ENCODE measurements at places on chromosomes 1 and 21.

- peak; percentile 22 for DNase-seq
Measured at GRCh38 chr1:247156787-247157232, 15.0 kb downstream of the ZNF124 start.

- no peak for DNase-seq
Measured at GRCh38 chr1:116260115-116260514, 112.9 kb upstream of the ATP1A1 start.

DNA sequence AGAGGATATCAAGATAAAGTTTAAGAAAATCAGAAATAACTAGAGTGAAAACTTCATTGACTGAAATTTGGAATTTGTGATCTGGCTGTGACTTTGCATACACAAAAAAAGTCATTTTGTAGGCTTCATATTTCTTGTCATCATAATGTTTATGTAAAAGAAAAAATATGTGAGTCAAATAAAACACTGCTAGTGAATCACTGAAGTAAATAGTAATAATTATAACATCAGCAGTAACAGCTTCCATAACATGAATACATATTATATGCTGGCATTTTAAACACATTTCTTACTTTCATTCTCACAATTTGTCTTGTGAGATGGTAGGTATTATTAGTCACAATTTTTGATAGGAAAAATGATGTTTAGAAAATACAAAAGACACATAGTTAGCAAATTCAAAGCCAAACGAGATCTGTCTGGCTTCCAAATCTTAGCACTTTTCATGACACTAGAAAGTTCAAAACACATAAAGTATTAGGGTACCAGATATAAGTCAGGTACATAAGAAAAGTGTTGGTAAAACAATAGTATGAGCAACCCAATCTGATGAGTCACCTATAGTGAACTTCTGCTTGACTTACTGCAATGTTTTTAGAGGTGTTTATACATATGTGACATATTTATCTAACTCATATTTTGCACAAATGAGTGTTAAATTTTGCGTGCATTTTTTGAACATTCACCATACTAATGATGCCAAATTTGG lies 241.0 kb upstream of the SNX7 start:
- DNase-seq, result no peak

- no peak for DNase-seq
Measured at GRCh38 chr1:5658340-5659316, 333.6 kb downstream of the NPHP4 start.

DNA sequence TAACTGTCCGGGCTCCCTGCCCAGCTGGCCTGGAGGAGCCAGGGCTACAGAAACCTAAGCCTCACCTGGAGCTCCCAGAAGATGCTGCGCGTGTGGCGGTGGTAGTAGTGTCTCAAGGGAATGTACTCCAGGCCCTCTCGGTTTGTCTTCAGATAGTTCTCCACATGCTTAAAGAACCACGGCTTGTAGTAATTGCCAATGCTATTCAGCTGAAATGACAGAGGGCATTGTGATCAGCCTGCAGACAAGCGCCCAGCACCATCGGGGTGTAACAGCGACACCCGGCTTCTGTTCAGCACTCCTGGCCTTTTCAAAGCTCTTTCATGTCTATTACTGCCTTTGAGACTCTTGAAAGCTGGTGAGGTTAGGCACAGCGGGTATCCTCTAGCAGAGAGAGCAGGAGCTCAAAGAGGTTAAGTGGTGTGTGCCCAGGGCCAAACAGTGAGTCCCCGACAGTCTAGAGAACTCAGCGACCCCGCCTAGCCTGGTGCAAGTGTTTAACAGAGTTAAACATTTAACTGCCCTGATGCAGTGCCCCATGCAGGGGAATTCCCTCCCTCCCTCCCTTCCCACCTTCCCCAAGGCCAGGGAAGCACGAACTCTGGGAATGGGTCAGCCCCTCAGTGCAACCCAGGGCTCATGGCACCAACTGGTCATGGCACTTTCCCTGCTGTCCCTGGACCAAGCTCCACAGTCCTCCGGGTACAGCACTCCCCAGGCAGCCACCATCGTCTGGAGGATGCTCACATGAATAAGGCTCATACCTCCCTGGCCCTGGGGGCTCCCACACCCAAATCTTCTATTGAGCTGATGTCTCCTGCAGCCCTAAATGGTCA lies 21.5 kb downstream of the DHCR24 start:
- no peak for DNase-seq

DNA sequence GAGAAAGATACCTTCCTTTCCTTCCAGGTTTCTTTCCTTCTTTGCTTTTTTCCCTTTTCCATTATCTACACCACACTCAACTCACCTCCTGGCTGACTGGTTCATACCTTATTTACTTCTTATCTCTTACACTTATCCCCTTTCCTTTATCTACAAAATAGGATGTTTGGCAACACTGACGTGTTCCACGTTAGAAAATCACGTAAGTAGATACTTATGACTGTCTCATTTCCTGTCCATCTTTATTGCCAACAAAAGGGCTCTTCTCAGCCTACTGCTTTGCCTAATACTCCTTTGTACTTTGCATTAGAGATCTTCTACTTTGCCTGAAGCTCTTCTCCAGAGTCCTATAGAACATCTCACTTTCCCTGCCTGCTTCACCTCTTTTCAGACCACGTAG lies 25.1 kb downstream of the SYNJ1 start:
- peak; percentile 22 for DNase-seq

DNA sequence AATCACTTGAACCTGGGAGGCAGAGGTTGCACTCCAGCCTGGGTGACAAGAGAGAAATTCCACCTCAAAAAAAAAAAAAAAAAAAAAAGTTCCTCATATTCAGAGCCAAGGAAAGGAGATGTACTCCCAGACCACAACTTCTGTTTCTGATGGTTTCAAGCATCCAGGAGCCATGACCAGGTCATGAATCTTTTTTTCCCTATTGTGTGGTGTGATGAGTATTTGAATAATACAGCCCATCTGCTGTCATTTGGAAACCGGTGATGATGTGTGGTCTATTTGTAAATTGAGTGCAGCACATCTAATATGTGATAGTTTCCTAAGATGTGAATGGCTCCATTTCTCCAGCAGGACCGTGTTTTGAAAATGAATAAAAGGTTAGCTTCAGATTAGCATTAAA lies 18.6 kb downstream of the PIK3CD start:
- no peak for DNase-seq

GRCh38 chr1:67052741-67053534 lies 1.0 kb downstream of the SLC35D1 start:
- DNase-seq, result peak; percentile 58

DNA sequence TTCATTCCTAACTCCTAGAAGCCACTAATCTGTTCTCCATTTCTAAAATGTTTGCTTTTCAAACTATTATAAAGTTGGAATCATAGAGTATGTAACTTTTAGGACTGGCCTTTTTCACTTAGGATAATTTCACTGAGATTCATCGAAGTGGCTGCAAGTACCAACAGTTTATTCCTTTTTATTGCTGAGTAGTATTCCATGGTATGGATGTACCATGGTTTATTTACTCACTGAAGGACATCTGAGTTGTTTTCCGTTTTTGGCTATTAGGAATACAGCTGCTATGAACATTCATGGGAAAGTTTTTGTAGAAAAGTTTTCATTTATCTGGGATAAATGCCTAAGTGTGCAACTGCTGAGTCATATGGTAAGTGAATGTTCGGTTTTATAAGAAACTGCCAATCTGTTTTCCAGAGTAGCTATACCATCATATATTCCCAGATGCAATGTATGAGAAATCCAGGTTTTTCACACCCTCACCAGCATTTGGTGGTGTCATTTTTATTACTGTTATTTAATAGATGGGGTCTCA lies 66.3 kb downstream of the SLC27A3 start:
- no peak for DNase-seq

- no peak for DNase-seq
Measured at GRCh38 chr1:72636631-72637030, 354.3 kb upstream of the NEGR1 start.

DNA sequence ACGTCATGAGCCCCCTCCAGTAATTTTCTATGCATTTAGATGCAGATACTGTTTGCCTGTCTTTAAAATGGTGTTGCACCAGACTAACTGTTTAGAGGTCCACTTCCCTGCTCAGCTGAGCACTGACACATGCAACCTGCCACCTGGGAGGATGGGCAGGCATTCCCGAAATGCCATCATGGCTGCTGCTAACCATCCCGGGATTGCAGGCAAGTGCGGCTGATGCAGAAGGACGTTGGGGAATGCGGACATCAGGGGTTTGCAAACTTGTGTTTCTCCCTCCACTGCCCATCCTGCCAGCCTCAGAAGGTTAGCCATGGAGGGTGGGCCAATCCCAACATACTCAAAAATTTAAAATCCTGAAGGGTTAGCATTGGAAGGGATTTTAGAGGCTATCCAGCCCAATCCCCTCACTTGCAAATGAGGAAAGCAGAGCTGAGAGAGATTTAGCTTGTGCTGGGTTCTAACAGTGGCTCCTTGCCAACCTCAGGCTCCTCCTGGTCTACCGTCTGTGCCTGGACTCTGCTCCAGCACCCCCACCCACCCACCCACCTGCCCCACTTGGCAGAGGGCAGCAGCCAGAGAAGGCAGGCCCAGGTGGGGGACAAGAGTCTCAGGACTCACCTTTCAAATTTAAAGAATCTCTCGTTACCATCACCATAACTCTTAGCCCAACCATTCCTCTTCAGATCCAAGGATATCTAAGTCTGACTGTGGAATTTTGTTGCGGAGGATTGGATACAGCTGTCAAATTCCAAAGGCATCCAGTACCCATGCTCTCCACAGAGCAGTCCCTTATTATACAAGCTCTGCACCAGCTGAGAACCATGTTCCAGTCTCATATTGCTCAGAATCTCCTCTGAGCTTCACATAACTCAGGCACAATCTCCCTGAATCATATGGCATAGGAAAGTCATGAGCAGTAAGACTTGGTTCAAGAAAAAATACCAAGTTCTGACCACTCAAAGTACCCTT lies 34.2 kb downstream of the HIVEP3 start:
- DNase-seq, result no peak

DNA sequence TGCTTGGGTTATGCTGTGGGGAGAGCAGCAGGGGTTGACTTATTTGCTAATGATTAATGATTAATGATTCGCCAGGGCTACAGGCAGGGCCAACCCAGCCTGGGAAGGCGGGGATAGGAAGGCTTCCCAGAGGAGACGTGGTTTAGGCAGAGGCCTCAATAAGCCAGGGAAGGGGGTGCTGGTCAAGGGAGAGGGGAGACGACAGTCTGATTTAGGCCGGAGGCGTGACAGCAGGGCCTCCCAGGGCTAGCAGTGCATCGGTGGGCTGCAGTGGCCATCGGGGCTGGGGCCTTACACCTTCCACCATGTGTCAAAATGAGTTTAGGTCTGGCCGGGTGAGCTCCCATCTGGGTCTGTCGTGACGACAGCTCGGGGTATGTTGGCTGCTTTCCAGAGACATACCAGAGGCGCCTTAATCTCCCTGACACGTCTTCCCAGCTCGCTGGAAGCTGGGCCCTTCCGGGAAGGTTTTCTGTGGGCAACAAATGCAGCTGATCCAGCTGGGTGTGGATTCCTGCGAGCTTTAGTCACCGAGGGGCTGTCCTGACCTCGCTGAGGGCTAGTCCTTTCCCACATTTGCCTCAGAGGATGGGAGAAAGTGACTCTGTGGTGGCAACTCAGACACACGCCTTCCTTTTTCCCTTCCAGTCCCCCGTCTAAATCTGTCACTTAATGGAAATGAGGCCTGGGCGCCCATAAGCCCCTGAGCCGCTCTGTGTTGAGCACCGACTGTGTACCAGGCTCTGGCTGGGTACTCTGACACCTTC lies 3.7 kb upstream of the SLC1A7 start:
- no peak for DNase-seq

GRCh38 chr1:4627353-4627752 lies 27.1 kb upstream of the AJAP1 start:
- no peak for DNase-seq

- peak; percentile 8 for DNase-seq
Measured at GRCh38 chr1:55245781-55246180, 30.6 kb upstream of the USP24 start.

DNA sequence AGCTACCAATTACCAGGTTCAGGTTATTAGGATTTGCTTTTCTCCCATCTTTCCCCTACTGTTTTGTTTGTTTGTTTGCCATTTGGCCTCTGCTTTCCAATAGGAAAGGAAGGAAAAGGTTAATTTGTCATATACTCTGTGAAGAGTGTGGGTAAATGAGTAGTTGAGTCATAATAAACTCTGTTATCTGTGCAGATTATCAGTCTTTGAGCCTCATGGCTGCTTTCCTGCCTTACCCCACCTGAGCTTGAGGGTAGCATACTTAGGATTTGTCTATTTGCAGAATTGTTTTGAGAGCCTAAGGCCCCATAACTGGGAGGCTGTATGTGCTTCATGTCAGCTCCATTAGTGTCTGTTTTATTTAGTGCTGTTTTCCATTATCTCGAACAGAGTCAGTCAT lies 32.9 kb upstream of the SNX27 start:
- DNase-seq, result no peak

DNA sequence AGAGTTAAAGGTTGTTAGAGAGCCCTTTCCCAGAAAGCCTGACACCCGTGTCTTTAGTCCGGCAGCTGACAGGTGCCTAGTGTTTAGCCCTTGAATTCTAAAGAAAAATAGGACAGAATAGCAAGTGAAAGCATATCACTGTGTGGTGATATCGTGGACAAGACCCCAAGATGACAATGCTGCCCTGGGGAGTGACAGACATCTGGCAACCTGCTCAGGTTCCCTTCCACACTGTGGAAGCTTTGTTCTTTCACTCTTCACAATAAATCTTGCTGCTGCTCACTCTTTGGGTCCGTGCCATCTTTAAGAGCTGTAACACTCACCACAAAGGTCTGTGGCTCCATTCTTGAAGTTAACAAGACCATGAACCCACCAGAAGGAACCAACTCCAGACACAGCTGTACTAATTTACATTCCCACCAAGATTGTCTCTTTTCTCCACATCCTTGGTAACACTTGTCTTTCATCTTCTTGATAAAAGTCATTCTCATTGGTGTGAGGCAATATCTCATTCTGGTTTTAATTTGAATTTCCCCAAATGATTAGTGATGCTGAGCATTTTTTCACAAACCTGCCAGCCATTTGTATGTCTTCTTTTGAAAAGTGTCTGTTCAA lies 107.6 kb upstream of the SGIP1 start:
- DNase-seq, result no peak

GRCh38 chr1:221274373-221274772 lies 395.1 kb downstream of the HLX start:
- DNase-seq, result no peak

DNA sequence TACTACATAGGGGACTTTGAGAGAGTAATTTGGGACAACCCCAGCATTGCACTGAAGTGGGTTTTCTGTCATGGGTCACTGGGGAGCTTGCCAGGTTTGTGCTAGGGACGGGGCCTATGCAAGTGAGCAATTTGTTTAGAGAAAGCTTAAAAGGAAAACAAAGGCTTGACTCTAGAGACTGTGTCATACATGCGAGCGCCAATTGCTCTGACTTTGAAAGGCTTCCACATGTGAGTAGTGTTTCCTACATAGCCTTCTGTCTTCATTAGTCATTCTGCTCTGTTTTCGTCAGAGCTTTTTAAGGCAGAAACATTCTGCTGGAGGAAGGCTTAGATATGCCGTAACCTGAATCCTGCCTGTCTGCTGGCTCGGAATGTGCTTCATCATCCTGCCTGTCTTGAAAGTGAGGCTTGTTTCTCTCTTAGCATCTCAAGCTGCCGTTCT lies 28.4 kb downstream of the TRIM45 start:
- no peak for DNase-seq

Data from NB4 (cell line).